ENCODE measurements at places on chromosomes 3 and 15. TPM values are rescaled to one million over a fixed set of nuclear protein-coding genes. Genes with fewer than 3 reads are reported as not detected.

DNA sequence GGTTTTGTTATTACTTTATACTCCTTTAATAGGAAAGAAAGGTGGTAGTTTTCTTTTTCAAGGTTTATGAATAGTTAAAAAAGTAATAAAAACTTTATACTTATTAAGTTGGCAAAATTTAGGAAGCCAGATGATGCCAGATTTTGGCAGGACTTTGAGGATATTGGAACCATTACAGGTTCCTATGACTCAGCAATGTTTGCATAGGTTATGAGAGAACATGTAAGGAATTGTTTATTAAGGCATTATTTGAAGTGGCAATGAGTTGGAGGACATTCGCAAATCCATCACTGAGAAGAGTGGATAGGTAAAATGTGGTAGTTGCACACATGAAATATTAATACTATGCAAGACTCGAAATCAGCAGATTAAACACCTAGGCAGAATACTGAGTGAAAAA lies 29.9 kb downstream of the CDAN1 start:
- no peak for DNase-seq

GRCh38 chr15:64237677-64238076 lies 74.9 kb upstream of the PPIB start:
- DNase-seq = no peak

GRCh38 chr3:177499779-177500423 lies 302.6 kb upstream of the TBL1XR1 start:
- no peak for DNase-seq

DNA sequence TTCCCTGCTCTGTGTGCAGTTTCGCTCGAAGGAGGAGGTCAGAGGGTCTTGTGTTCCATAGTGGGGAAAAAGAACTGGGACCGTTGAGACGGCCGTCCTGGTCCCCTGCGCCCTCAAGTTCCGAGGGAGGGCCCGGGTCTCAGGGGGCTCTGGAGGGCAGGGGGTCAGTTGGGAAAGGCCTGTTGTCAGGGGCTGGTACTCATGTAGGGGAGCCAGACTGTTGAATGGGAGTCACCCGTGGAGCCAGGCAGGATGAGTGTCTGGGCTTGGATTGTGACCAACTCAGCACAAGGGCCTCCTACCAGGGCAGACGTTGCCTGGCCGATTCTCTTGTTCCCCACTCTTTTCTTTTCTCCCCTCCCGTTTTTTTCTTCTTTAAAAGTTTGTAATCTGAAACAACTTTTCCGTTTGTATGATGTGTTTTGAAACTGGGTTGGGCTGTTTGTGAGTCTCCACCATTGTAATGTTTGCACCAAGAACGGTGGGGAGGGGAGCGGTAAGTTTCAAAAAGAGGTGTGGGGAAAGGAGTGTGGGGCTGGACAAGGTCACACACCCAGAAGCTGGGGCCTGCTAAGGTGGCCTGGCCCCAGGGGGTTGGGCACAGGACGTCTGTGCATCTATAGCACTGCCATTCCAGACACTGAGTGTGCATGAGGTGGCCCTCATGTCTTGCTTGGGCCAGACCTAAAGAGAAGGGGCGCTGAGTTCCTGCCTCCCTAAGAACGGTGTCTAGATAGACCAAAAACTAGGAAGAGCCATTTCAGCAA lies 1.1 kb downstream of the CMTM7 start:
- peak; percentile 75 for DNase-seq

GRCh38 chr15:74788683-74789151 lies 6.8 kb downstream of the CSK start:
- DNase-seq = peak; percentile 54

DNA sequence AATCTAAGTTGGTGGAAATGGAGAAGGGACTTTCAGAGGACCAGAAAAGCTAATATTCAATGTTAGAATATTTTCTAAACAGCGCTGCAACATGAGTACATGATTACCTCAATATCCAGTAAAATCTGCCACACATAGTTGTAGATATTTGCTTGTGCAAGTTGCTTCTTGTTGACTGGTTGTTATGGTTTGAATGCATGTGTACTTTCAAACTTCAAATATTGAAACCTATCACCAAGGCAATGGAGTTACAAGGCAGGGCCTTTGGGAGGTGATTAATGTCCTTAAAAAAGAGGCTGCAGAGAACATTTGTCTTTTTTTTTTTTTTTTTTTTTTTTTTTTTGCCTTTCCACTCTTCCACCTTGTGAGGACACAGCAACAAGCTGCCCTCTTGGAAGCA lies 49.9 kb downstream of the TMCO5A start:
- DNase-seq = no peak

DNA sequence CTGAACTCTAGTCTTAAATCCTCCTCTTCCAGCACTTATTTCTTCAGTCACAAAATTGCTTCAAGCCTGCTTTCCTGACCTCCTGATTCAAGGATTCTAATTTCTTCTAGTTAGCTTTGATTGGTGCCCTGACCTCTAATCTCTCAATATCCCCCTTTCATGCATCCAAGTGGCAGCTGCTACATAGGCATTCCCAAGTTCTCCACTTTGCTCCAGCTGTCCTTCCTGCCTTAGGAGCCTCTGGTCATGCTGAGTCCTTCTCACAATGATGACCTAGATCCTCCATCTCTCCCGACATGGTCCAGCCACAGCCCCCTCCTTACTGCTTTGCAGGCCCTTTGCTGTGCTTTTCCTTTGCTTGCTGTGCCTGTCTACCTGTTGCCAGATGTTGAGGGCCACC lies 347.8 kb upstream of the C2CD4B start:
- DNase-seq = no peak

- DNase-seq = no peak
Measured at GRCh38 chr3:69671082-69671952, 67.9 kb upstream of the MITF start.

DNA sequence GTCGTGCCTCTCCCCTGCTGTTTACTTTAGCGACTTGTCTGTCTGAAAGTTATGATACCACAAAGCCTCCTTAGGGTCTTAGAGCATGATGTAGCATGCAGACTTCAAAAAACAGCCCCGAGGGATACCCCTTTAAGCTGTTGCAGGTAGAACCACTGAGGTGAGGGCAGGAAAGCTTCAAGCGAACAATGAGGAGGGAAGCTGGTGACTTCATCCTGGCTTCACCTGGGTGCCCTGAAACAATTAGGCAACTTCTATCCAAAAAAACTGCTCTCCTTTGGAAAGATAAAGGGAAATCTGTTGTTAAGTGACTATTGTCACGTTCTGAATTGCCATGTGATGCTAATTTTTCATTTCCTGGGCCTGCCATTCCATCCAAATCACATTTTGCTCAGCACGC lies 231.6 kb downstream of the SOX2 start:
- DNase-seq = no peak

The CCR9 gene
- total RNA-seq = not detected

The RTP3 gene
- total RNA-seq = not detected

The C3orf18 gene
- 27.2 TPM for total RNA-seq

The ACKR4 gene
- 5.2 TPM for total RNA-seq

The CEMIP gene
- 2.6 TPM for total RNA-seq

The MYNN gene
- total RNA-seq = 13.1 TPM

All from right cardiac atrium (tissue), 5 donors.